ENCODE measurements at places on chromosomes 6 and 20. TPM values are rescaled to one million over a fixed set of nuclear protein-coding genes. Genes with fewer than 3 reads are reported as not detected.

GRCh38 chr6:17957498-17957897 is 29.9 kb downstream of the KIF13A start:
- no peak for DNase-seq

DNA sequence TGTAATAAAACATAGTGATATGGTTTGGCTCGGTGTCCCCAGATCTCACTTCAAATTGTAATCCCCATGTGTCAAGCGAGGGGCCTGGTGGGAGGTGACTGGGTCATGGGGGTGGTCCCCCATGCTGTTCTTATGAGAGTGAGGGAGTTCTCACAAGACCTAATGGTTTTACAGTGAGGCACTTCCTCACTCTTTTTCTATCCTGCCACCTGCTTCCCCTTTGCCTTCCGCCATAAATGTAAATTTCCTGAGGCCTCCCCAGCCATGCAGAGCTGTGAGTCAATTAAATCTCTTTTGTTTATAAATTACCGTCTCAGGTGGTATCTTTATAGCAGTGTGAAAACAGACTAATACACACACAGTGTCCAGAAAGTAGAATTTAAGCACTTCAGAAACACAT is 78.5 kb downstream of the REPS1 start:
- DNase-seq, result no peak

DNA sequence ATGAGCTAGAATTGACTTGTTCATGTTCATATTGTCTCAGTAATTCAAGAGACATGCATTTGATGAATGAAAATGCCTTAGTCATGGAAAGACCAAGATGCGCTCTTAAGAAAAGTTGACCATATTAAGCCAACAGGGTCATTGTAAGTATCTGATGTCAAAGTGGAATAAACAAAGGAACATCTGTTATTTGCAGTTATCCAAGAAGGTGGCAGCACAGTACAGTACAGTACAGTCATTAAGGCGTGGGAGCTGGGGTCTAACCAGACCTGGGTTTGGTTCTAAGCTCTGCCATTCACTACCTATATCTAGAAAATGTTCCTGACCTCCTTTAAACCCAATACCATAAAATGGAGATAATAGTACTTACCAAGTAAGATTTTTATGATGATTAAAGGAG is 178.1 kb downstream of the BACH2 start:
- DNase-seq, result no peak

GRCh38 chr6:6348256-6348655 is 27.8 kb upstream of the F13A1 start:
- no peak for DNase-seq

GRCh38 chr20:62702895-62703852 is 5.5 kb upstream of the NTSR1 start:
- DNase-seq, result no peak

- DNase-seq, result no peak
Observed at GRCh38 chr6:73145690-73146089, 79.6 kb downstream of the KHDC1L start.

The SCUBE3 gene
- total RNA-seq, result not detected

DNA sequence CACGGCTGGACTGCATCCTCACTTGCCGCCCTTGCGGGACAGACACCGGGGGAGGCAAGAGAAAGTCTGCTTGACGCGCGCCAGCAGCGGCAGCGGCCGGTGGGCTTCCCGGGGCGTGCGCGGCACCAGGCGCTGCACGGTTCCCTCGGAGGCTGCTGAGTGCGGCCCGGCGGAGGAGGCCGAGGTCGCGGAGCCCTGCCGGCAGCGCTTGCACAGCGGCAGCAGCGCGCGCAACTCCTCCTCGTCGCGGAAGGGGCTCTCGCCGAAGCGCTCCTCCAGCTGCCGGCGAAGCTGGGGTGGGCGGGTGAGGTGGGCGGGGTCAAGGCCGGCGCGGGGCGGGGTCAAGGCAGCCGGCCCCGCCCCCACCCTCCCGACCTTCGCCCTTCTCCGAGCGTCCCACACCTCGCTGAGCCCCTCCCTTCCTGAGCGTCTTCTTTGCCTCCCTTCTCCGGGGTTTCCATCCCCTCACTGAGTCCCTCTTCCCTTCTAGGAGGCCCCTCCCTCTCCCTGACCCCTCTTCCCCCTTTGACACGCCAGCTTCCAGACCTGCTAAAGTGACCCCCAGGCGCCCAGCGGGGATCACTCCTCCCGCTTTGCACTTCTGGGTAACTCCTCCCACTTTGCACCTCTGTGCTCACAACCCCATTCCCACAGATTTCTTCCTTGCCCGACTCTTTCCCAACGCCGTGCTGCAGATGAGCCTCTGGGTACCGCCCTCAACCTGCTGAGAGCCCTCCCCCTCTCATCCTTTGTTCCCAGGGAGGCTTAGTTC is 8.8 kb downstream of the DUSP15 start:
- peak; percentile 47 for DNase-seq

DNA sequence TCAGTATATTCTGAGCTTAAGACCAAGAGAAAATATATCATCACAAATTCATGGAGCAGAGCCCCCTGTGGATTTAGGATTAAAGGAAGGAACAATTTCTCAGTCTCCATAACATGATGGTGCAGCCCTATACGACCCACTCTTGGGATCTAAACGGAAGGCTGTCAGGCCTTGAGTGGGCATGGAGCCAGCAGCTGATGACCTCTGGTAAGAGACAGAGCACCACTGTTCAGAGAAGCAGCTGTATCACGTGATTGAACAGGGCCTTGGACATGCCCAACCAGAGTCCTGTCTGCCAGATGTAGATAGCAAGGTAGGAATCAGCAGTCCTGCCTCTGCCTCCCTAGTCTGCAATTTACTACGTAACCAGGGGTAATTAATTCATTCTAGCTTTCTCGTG is 259.4 kb upstream of the POU3F2 start:
- no peak for DNase-seq

The NKX2-4 gene
- not detected for total RNA-seq

DNA sequence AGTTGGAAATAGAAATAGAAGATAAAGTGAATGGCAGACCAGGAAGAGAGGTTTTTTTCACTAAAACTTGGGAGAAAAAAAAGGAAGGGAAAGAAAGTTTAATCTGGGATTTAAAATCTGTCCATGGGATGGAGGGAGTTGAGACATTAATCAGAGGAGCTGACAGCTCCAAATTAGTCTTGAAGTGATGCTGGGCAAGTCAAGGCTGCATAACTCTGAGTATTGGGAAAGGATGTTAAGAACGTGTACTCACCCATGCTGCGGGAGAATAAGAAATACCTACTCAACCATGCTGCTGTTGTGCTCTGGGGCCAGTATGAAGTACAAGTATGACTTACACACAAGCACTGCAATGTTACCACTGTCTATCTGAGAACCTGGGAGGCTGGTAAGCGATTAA is 47.5 kb downstream of the SNRNP48 start:
- no peak for DNase-seq

- DNase-seq, result no peak
Observed at GRCh38 chr6:37310966-37311365, 42.8 kb upstream of the RNF8 start.

DNA sequence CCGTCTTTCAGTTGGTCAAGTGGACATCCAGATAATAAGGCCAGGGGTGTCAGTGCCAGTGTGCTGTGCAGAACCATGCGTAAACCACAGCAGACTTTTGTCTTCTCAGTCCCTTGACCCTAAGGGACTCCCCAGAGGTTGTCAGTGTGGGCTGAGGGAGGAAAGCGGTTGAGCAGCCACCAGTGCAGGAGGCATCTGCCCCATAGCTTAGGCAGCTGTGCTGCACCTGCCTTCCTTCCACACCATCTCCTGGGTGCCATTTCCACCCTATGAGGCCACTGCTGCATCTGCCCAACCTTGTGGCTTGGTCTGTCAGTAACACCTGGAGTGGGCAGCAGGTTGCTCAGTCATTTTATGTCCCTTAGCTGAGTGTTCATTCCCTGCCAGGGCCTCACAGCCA is 26.0 kb downstream of the PRPF6 start:
- no peak for DNase-seq

The GSTA3 gene
- not detected for total RNA-seq

DNA sequence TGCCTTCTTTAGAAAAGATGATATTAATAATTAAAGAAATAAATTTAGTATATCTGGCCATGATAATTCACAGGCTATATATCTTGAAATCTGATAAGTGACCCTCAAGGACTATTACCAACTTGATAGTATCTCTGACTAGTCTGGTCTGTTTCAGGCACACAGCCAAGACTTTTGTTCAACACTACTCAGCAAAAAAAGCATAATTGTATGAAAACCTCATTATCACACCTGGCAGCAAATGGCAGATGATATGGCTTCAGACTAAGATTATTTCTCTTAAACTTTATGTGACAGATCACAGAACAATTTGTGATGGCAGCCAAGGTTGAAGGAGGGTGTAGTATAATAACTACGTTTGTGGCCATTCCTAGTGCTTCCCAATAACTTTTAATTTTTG is 114.7 kb downstream of the RWDD2A start:
- no peak for DNase-seq

DNA sequence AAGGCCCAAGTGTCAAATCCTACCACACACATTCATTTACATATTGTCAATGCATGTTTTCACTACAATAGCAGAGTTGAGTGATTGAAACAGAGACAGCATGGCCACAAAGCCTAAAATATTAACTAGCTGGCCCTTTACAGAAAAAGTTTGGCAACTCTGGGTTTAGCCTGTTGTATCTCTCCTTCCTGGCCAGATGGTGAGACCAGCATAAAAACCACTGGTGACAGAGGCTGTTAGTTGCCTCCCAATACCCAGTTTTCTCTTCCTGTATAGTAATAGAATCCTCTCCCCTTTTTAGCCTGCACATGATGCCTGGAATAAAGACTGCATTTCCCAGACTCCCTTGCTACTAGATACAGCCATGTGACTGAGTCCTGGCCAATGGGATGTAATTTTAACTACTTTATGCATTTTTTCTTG is 100.0 kb upstream of the TAB2 start:
- DNase-seq, result no peak

DNA sequence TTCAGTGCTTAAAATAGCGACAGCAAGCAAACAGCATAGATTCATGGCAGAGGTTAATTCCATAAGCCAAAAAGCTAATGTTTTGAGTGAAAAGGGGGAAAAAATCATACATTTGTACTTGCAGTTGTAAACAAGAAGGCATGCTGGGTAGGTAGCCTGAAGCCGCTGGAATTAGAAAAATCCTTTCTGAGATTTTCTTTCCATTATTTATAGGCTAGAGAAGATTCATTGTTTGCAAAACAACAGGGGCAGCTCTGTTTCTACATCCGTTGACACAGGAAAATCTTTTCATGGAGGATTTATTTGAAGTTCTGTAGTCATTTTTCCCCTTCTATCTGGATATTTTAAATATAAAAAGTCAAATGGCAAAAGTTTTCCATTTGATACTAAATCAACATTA is 843.9 kb downstream of the QKI start:
- no peak for DNase-seq

- DNase-seq, result no peak
Observed at GRCh38 chr6:27495386-27496135, 22.7 kb upstream of the ZNF184 start.

The TRIM40 gene
- total RNA-seq, result not detected

The INSM1 gene
- 1.4 TPM for total RNA-seq

DNA sequence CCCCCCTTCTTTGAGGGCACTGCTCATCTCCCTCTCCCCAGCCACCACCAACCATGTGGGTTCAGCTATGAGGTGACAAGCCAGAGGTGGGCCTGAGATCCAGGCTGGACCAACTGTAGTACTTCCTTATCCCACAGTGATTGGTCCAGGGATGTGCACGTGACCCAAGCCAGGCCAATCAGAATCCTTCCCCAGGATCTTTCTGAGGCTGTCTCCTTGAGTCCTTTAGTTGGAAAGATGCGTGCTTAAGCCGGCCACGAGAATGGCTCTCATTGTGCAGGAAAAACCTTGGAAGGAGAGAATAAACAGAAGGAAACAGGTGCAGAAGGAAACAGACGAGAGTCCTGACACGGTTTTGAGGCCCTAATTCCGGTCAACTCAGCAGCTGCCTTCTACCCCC is 39.2 kb downstream of the ZC3H12D start:
- no peak for DNase-seq

The RIPPLY2 gene
- total RNA-seq, result not detected

Data from Peyer's patch (tissue), 4 donors.